ELR (cell line): ENCODE measurements at places on chromosomes 7 and 10.
A peak's percentile ranks its signal among the peaks of the same experiment; 100 is the strongest.

DNA sequence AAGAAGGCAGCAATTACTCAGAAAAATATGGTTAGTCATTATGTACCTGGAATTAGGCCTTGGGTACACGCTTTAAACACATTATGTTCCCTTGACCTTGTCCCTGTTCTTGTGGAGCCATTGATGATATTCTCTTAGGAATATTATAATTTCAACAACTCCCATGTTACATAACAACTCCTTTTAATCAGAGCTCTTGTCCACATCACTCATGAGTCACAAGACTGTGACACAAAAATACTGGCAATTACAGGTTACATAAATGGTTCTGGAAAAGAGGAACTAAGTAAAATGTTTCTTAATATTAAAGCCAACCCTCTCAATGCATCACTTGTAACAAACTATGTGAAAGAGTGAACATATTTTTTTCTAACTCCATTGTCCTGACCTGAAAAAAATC, 143.8 kb upstream of the PCLO start:
- peak; percentile 11 for DNase-seq

DNA sequence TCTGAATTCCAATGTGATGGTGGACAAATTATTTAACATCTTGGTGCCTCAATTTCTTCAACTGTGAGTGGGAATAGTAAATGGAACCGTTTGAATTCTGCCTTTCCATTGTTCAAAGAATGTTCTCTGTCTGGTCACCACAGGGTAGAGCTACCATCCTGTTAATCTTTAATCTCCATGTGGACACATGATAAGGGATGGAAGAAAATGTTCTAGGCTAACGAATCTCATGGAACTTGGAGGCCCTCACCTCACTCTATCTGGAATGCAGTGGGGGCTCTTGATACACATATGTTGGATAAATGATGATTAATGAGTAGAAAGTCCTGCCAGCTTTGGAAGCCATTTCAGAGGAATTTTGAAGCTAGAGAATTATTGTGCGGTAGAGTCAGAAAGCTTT, 118.5 kb upstream of the HABP2 start:
- no peak for DNase-seq

DNA sequence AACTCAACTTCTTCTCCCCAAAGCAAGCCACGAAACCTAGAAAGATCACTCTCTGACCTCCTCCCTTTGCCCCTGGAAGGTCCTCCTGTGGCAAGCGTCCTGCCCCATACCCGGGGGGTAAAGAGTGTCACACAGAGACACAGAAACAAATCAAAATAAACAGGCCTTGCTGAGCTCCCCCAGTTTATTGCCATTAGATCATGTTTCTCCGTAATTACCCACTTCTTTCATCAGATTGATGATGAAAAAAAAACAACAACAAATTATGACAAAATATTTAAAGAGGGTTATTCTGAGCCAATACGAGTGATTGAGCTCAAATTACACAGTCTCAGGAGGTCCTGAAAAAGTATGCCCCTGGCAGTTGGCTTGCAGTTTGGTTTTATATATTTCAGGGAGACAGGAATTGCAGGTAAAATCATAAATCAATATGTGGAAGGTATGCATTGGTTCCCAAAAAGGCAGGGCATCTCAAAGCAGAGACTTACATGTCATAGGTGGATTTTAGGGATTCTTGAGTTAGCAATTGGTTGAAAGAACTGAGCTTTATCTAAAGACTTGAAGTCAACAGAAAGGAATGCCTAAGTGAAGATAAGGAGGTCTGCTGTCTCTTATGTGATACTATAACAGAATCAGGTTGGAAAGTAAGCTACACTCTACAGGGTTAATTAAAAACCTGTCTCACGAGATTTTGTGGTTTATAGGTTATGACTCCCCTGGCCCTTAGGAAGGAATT, 86.2 kb downstream of the APBB1IP start:
- DNase-seq, result no peak

GRCh38 chr10:29736366-29737073, 101.7 kb upstream of the SVIL start:
- DNase-seq, result peak; percentile 62

DNA sequence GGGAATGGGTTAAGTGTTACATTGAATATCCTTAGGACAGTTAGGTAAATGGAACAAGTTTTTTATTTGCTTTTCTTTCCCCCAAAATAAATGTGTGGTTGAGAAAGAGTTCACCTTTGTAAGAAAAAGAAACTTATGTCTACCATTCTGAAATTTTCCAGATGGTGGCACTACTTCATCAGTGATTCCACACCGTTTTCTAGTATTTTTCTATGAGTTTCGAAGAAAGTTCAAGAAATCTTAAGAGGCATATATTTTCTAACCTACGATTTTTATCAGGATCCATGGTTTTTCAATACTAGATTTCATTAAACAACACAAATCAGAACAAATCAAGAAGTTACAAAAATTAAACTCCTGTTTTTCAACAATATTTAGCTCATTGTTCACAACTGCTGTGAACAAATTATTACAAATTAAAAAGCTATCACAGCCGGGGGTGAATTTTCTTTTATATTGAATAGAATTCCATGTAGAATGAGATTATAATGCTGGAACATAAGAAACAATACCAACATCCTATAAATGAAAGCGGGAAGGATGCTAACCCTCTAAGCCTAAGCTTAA, 163.1 kb upstream of the NPVF start:
- peak; percentile 10 for DNase-seq

GRCh38 chr10:95531994-95532399, 29.2 kb downstream of the SORBS1 start:
- no peak for DNase-seq

- DNase-seq, result peak; percentile 99
Measured at GRCh38 chr10:33365871-33366411, 31.5 kb upstream of the NRP1 start.

DNA sequence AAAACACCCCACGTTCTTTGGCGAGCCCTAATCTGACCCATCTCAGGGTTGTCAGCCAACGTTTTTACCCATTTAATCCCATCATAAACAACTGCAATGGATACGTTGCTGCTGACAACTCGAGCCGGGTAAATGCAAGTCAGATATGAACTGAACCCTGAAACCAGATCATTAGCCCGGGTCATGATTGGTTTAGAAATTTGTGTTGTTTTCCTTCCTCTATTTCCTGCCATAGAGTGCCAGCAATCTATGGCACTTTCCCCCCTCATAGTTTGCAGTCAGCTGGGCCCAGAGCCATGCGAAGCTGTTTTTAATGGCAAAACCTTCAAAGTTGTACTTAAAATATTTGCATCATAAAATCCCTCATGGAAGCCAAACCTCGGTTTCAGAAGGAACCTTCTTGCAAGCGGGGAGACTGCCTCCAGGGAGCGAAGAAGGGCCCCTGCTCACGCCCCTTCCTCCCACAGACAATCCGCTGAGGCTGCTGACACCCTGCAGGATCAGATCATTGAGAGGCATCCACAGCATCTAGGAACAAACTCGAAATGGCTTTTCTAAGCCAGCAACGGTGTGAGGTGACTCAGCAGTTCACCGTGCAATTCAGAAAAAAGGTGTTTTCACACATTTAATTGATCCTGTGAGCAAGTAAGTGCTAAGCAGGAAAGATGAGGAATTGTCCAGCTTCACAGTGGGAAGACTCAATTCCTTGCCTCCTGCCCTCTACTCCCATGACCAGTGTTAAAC, 710.1 kb downstream of the PARD3 start:
- no peak for DNase-seq

DNA sequence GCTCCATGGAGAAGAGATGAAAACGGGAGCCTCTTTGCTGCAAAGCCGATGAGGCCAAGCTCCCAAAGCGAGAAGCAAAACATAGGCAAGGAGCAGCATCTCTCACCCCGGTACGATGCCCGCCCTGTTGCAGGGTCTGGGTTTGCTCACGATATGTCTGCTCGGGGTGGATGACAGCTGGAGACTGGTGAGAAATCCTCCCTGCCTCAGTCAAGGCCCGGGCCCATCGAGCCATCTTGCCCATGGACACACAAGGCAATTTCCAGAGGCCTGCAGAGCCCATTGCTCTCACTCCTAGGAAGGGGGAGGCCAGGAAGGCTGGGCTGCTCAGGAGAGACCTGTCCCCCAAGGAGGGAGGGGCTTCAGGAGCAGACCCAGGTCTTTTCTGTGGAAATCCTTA, 391.7 kb upstream of the SHH start:
- no peak for DNase-seq

DNA sequence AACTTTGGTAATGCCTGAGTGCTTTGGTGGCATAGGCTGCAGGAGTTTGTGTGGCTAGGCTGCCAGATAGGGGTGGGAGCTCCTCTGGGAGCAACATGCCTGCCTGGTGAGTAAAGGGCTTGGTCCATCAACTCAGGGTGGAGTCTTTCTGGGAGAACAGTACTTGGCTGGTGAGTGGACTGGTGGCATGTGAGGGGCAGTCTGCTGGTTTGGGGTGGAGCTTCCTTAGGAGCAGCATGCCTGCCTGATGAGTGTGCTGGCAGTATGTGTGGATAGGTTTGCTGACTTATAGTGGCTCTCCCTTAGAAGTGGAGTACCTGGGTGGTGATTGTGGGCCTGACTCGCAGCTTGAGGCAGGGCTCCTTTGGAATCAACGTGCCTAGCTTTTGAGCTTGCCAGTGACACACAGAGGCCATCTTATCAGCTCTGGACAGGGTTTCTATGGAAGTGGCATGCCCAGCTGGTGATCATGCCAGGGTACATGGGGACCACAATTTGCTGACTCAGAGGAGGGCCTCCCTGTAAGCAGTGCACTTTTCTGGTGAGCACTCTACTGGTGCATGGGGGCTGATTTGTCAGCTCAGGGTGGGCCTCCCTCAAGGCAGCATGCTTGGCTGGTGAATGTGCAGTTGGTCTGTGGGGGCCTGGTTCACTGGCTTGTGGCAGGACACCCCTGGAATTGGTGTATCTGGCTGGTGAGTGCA, 35.0 kb upstream of the SRI start:
- DNase-seq, result peak; percentile 49

- DNase-seq, result no peak
Measured at GRCh38 chr7:12220389-12221046, 9.4 kb downstream of the TMEM106B start.

- peak; percentile 60 for DNase-seq
Measured at GRCh38 chr10:22986771-22987542, 59.1 kb downstream of the ARMC3 start.

- DNase-seq, result peak; percentile 97
Measured at GRCh38 chr10:73965890-73966768, 31.8 kb upstream of the VCL start.

DNA sequence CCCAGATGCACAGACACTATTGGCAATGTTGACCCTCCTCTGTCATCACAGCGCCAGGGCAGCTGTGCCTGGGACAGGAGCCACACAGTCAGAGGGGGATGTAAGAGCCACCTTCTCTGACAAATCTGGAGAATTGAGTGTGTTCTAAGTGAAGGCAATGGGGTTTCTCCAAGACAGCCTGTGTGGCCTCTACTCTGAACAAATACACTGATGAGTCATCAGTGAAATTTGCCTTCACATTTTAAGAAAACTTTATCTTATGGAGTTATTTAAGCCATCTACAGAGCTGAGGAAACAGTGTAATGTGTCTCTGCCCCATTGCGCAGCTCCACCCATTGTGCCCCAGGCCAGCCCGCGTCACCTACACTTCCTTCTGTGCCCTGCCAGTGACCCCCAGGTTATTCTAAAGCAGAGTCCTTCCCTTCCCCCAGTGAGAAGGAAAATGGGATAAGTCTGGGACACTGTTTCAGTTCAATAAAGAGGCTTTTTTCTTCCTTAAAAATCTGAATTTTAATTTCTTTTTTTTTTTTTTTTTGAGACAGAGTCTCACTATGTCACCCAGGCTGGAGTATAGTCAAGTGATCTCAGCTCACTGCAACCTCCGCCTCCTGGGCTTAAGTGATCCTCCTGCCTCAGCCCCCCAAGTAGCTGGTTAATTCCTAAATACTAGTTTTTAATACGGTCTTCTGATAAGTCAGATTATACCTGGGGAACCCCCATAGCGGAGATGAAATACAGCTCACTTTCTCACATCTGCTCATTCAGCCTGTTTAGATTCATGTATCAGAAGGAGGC, 21.8 kb downstream of the AKR1E2 start:
- peak; percentile 79 for DNase-seq

DNA sequence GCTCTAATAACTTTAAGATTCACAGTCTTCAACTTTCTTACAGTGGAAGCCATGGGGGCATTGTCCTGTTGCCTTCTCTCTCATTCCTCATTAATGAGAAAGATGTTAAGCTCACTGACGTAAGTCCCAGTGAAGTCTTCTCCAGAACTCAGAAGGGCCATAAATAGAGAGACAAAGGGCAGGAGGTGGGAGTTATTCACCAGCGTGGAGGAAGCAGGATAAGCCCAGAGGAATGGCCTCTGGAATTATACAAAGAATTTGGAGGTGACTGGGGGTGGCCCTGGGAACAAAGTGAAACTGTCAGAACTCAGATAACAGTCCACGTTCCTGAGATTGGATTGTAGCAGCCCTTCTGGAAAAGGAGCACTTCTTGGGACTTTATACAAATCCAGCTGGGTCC, 52.4 kb downstream of the SORBS1 start:
- DNase-seq, result no peak

- DNase-seq, result no peak
Measured at GRCh38 chr10:37456456-37456855, 331.1 kb downstream of the ANKRD30A start.

- DNase-seq, result no peak
Measured at GRCh38 chr7:1811850-1812508, 141.9 kb downstream of the ELFN1 start.

- no peak for DNase-seq
Measured at GRCh38 chr10:99941942-99942820, 67.6 kb downstream of the DNMBP start.

DNA sequence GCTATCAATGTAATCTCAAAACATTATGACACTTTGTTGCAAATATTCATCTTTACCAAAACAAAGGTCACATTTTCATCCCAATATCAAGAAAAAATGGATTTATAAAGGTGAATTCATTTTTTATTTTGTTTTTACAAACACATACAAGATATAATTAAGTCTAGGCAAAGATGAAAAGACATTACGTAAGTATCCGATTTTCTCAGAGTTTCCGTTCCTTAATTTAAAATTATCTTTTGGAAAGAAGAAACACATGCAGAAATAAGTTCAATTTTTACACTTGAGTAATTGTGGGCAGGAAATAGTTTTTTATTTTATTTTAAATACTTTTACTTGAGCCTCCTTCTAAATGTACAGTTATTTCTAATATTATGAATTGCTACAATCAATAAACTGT, 24.6 kb downstream of the RTKN2 start:
- no peak for DNase-seq

- DNase-seq, result no peak
Measured at GRCh38 chr7:141441837-141442627, 109.2 kb upstream of the AGK start.

DNA sequence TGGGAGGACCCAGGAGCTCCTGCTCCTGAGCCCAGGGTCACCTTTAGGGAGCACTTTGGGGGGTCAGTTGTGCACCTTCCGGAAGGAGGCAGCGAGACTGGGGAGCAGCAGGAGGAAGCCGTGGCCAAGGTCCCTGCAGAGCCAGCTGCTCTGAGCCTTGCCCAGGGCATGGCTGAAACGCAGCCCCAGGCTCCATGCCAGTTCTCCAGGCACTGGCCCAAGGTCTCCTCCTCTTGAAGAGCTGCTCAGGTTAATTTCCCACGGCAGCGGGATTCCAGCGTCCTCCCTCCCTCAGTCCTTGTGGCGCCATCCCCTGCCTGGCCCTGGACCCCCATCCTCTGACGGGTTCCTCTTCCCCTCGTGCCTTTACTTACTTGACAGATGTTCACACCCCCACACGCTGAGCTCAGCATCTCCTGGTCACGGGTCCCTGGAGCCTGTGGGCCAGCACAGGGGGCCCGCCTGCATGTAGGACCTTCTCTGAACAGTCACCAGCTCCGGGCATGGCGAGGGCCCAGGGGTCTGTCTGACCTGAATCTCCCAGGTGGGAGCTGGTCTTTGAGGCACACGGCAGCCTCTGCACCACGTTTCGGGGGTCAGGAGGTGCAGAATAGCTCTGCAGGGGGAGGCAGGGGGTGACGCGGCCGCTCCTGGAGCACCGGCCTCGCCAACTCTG, 16.7 kb upstream of the CFAP46 start:
- no peak for DNase-seq
